A172 (cell line): ENCODE measurements at places on chromosomes 1 and 21. TPM values are rescaled to one million over a fixed set of nuclear protein-coding genes. Genes with fewer than 3 reads are reported as not detected.

Gene CLCNKA
- total RNA-seq: not detected in 2 replicates

GRCh38 chr21:39124681-39125251, 58.5 kb downstream of the PSMG1 start:
- DNase-seq: no peak

GRCh38 chr1:26161415-26162219, 2.7 kb downstream of the FAM110D start:
- no peak for DNase-seq

- no peak for DNase-seq
These were observed 325.0 kb downstream of the ZNF326 start for GRCh38 chr1:90319918-90320317.

GRCh38 chr1:100452641-100453040, 85.3 kb upstream of the GPR88 start:
- peak; percentile 8 for DNase-seq

DNA sequence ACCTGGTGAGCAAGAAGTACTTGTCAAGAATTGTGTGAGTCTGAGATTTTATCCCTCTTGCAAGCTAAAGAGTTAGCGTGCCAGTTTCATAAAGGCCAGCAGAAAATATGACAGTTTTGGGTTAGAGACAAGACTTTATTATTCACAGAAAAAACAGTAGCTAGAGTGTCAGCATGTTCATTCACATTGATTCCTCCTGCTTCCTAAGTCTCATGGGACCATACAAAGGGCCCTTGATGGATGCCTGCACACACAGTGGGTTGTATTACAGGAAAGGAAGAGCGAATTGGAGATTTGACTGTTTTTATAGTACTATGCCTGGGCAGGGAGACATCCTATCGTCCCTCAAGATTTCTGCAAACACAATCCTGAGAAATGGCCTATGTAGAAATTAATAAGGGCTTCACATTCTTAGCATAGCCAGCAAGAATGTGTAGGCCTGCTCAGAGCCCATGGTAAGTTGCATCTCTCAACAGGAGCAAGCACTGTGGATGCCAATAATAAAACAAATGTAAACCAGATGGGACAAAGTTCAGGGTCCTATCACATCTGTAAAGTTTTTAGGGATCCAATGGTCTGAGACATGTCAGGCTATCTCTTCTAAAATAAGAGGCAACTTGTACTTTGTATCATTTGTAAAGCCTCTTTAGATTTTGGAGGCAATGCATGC, 4.0 kb upstream of the ASPM start:
- DNase-seq: no peak
